ENCODE measurements at places on chromosomes 13 and 19. TPM values are rescaled to one million over a fixed set of nuclear protein-coding genes. Genes with fewer than 3 reads are reported as not detected.

GRCh38 chr13:108176685-108177274, 38.6 kb downstream of the LIG4 start:
- DNase-seq, result peak; percentile 37

The KISS1R gene
- total RNA-seq, result not detected

DNA sequence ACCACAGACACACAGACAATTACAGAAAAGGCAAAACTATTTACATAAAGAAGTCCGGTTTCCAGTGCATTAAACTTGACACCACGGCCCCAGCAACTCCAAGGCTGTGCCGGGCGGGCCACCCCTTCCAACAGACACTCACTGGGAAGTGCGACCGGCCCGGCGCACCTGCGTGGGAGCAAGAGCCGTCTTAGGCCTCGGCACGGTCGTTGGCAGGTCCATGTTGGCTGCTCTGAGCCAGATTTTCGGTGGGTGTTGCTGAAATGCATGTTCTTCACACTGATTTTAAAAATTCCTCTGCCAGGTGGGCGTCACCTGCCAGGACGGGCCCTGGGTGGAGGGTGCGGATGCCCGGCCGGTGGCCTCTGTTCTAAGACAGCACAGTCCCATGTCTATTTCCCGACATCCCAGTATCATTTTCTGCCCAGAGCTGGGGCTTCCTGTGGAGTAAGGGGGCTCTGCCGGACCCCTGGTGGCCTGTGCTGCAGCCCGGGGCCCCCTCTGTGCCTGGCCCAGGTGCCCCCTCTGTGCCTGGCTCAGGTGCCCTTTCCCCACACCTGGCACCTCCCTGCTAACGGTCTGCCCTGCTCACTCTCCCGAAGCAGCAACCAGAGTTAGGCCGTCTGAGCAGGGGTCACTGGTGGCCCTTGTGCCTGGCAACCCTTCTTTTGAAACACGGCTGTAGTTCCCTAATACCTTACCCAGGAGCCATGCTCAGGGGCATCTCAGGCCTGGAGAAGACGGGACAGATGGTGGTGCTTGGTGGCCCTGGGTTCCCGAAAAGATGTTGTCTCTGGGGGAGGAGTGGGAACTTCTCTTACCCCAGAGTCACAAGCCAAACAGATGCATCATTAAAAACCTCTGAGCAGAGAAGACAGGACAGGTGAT, 9.2 kb downstream of the TMEM255B start:
- DNase-seq, result no peak

DNA sequence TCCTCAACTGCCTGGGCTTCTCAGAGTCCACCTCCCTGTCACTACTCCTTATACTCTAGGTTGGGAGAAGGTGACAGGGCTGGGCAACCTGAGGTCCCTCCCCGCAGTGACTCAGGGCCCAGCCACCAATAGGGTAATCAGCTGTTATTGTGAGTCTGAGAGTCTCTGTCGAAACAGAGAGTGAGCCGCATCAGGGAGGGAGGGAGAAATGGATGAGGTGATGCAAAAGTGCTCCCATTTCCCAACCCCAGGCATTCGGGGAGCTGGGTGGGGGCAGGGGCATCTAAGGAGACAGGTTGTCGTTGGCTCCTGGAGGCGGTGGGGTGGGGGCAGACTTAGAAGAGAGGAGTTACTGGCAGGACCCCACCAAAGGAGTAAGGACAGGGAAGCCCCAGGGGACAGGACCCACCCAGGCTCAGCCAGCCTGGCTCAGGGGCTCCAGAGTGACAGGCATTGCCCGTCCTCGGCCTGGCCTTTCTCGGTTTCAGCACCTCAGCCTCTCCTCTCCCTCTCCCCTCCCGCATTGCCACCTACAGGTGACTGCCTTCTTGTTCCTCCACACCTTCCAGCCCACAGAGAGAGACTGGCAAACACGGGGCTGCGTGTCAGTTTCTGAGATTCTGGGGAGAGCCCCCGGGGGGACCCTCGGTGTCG, at the start of gene DMKN:
Gene DMKN, minus strand, starts transcription at position 22 of the 654 bp plus-strand sequence. CDS start 174 bp downstream, outside the sequence.
- no peak for DNase-seq

- DNase-seq, result no peak
These were observed 910.8 kb upstream of the SLITRK6 start for GRCh38 chr13:86710013-86710412.

DNA sequence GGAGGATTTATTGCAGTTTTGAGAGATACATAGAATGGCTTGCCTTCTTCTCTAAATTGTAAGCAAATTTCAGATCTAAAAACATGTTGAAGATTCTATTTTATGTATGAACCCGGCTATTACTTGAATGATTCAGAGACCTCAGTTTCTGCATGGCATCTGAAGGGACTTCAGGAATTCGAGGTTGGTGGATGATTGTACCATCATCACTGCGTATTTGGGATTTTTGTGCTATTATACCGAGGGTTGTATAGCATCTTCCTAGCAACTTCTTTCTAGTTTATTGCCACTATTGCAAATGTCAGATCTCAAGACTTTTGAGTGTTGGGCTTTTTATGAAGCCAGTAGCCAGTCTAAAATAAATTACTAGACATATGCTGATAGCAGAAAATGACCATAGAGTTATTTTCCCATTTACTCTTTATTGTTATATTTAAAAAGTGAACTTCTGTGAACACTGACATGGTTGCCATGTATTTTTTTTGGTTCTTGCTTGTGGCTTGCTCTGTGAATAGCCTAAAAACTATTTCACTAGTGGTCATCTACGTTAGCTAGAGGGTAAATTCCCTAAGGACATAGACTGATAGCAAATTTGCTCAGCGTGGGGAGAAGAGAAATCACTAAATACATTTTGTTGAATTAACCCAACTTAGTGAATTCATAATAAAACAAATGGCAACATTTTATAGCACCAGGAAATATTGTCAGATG, 70.6 kb upstream of the KLF12 start:
- DNase-seq, result no peak

- DNase-seq, result no peak
These were observed 21.5 kb upstream of the ADGRE1 start for GRCh38 chr19:6865849-6866248.

The ATP7B gene
- 17.6 TPM for total RNA-seq

- no peak for DNase-seq
These were observed 8.1 kb downstream of the SULT2B1 start for GRCh38 chr19:48560095-48560530.

DNA sequence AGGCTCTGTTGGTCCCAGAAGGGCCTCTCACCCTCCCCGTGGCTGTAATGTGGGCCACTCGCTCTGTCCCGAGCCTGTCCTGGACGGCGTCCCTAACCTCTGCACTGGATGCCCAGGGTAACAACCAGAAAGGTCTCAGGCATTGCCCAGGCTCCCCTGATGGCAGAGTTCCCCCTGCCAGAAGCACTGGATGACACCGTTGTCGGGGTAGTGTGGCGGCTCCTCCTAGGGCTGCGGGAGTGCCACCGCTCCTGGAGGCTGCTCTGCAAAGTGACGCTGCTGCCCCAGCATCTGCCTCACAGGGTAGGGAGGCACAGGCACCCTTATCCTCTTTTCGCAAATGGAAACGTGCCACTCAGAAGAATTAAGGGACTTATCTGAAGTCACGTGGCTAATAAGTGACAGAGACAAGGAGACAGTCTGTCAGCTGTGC, 32.0 kb downstream of the MPHOSPH8 start:
- no peak for DNase-seq

DNA sequence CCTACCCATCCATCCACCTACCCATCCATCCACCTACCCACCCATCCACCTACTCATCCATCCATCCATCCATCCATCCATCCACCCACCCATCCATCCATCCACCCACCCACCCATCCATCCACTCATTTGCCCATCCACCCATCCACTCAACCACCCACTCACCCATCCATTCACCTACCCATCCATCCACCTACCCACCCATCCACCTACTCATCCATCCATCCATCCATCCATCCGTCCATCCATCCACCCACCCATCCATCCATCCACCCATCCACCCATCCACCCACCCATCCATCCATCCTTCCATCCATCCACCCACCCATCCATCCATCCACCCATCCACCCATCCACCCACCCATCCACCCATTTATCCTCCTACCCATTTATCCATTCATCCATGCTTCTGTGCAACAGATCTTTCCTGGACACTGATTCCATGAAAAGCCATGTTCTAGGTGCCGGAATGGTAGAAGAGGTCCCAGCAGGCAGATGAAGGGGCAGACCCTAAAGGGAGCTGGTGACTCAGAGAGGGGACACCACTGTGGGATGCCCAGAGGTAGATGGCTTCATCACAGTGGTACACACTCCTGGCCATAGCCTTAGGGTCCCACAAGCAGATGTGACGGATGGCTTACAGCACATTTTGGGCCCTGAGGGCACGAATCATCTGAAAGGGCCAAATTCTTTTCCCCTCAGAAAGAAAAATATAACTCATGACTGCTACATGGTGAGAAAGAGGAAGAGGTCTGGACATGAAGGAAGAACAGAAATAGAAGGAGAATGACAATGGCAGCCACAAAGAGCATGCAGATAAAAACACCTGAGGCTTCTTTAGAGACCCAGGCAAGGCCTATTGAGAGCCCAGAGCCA, 76.0 kb downstream of the KCTD15 start:
- DNase-seq, result no peak

- DNase-seq, result no peak
These were observed 178.3 kb upstream of the RFC3 start for GRCh38 chr13:33639626-33640080.

DNA sequence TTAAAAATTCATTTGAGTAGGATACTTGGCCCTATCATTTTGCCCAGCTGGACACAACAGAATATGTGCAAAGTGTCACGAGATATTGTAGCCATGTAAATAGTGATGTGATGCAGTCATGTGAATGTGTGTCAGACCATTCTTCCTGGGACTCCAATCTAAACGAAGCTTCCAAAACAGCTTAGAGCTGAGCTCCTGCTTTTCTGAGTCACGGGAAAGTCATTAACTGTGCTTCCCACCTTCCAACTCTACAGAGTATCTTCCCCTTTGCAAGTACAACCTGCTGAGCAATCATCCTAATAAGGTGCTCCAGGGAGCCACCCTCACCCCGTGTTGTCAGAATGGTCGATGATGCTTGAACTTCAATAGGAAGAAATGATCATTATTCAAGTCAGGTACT, 294.7 kb downstream of the MYO16 start:
- no peak for DNase-seq

The GGN gene
- not detected for total RNA-seq

The EFNB2 gene
- 46.8 TPM for total RNA-seq

The RNF225 gene
- not detected for total RNA-seq

The CEACAM7 gene
- 26.3 TPM for total RNA-seq

GRCh38 chr13:23551213-23552008, 18.8 kb upstream of the TNFRSF19 start:
- DNase-seq, result no peak

DNA sequence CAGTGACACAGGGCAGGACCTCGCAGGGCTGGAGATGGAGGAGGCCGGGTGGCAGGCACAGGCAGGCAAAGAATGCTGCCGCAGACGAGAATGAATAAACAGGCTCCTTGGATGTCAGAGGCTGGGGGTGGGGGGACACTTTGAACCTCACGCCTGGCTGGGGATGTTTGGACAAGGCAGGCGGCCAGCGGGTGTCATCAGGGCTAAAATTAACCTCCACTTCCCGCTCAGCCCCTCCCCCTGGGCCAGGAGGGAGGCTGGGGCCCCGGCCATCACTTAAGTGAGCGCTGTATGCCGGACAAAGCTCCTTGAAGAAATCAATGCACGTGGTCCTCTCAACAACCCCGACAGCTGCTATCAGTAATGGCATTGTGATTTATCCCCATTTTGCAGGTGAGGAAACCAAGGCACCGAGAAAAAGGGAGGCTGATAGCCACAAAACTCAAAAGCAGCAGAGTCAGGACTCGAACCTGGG, 10.3 kb upstream of the FUT5 start:
- DNase-seq, result peak; percentile 74
